ENCODE measurements at places on chromosomes 6 and 20.

GRCh38 chr20:30610029-30610693 lies 647.3 kb upstream of the DEFB115 start:
- DNase-seq = no peak

- DNase-seq = no peak
Observed at GRCh38 chr6:98920904-98921431, 26.8 kb downstream of the FBXL4 start.

- peak; percentile 70 for DNase-seq
Observed at GRCh38 chr20:40584130-40584809, 104.8 kb downstream of the MAFB start.

DNA sequence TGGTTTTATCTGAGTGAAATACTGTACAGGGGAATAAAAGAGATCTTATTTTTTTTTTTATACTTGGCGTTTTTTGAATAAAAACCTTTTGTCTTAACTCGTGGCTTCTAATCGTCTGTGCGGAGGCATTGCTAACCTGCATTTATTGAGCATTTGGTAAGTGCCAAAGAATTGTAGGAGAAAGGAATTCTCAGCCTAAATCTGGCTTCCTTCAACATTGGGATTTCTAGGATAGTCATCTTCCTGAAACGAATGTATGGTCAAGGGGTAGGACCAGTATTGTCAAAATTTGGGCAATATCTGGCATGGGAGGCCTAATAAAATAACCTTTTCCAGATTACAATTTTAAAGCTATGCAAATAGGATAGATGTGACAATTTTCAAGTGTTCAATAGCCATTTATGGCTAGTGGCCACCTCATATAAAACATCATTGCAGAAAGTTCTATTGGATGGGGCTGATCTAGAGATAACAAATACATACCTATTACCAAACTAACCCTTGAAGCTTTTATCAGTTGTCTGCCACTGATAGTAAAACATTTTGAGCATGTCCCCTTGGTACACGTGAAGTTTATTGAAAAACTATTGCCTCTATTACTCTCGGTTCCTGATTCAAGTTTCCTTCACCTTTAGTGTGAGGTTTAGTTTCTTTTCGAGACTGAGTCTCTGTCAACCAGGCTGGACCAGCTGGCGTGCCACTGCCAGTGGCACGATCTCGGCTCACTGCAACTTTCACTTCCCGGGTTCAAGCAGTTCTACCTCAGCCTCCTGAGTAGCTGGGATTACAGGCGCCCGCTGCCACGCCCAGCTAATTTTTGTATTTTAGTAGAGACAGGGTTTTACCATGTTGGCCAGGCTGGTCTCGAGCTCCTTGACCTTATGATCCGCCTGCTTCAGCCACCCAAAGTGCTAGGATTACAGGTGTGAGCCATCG lies 5.6 kb downstream of the PIM1 start:
- DNase-seq = no peak

- no peak for DNase-seq
Observed at GRCh38 chr6:149951096-149951495, 9.3 kb downstream of the ULBP2 start.

- peak; percentile 25 for DNase-seq
Observed at GRCh38 chr20:56974499-56975250, 291.8 kb downstream of the BMP7 start.

GRCh38 chr6:34457742-34458735 lies 7.8 kb upstream of the PACSIN1 start:
- DNase-seq = no peak

All from right lung (tissue), 10 donors.